ENCODE measurements at places on chromosomes 2 and 18. TPM values are rescaled to one million over a fixed set of nuclear protein-coding genes. Genes with fewer than 3 reads are reported as not detected.

Gene KLHL41
- 134 TPM for total RNA-seq

Gene ALS2
- total RNA-seq: 44.0 TPM

Gene SERPINB11
- total RNA-seq: not detected

Gene SLC16A14
- 2.9 TPM for total RNA-seq

Gene PLGLB1
- total RNA-seq: 1.2 TPM

Gene STEAP3
- total RNA-seq: 7.1 TPM

Gene REEP1
- total RNA-seq: 26.4 TPM

GRCh38 chr2:105861200-105861599 is 116.5 kb downstream of the NCK2 start:
- H3K4me1 ChIP-seq: no peaks in the 10 kb centered on the region
- H3K27ac ChIP-seq: no peak overlapping the region
- H3K36me3 ChIP-seq: peaks cover 2% of the 10 kb centered on the region
- H3K27me3 ChIP-seq: no peaks in the 10 kb centered on the region
- no peak for DNase-seq

DNA sequence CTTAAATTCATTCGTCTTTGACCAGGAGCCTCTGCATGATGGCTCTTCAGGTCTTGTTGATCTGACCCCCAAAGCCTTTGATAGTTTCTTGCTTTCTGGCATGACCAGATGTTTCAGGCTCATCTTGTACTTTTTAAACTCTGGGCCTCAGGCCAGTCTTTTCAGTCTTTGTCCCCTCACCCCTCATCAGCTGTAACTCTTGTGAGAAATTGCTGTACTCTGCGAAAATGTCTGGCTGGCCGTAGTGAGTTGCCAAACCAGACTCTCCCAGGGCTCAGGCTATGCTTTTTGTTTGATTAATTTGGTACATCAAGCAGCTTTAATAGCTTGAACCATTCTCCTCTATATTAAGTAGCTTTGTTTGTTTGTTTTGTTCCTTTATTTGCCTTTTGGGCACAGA is 75.9 kb downstream of the BABAM2 start:
- H3K27me3 ChIP-seq: no peaks in the 10 kb centered on the region
- no peak overlapping the region for H3K4me3 ChIP-seq

- no peaks in the 10 kb centered on the region for H3K4me1 ChIP-seq
- no peaks in the 10 kb centered on the region for H3K27me3 ChIP-seq
- H3K4me3 ChIP-seq: no peak overlapping the region
- no peak for DNase-seq
- H3K36me3 ChIP-seq: peaks cover 15% of the 10 kb centered on the region
- no peak overlapping the region for H3K27ac ChIP-seq
Measured at GRCh38 chr2:172062402-172063004, 22.8 kb upstream of the DLX1 start.

GRCh38 chr2:58494071-58494501 is 253.0 kb upstream of the FANCL start:
- H3K4me3 ChIP-seq: no peak overlapping the region
- no peaks in the 10 kb centered on the region for H3K36me3 ChIP-seq
- no peak for DNase-seq

DNA sequence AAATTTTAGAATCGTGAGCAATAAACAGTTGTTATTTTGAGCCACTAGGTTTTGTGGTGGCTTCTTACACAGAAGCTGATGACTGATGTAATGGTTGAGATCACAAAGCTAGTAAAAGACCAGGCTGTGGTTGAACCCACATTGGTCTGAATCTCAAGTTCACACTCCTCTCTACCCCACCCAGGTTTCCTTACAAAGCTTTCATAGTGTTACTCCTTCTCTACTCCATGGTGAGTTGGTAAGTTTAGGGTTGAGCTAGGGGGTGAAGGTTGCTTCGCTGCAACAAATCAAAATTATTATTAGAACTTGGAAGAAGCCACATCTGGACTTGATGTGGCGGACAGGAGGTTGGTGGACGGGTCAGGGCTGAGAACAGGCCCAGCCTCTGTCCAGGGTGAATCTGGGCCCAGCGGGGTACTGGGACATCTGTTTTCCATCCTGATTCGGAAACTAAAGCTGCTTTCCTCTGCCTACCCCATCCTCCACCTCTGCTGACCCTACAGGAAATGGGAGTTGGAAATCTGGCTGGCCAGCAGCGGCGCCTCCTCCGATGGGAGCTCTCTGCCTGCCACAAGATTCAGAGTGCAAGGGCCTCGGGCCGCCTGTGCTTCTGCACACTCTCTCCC is 86.3 kb downstream of the ZFP36L2 start:
- peak overlapping the region; percentile 85 for H3K27ac ChIP-seq
- no peaks in the 10 kb centered on the region for H3K27me3 ChIP-seq
- H3K36me3 ChIP-seq: no peaks in the 10 kb centered on the region
- H3K4me3 ChIP-seq: no peak overlapping the region

DNA sequence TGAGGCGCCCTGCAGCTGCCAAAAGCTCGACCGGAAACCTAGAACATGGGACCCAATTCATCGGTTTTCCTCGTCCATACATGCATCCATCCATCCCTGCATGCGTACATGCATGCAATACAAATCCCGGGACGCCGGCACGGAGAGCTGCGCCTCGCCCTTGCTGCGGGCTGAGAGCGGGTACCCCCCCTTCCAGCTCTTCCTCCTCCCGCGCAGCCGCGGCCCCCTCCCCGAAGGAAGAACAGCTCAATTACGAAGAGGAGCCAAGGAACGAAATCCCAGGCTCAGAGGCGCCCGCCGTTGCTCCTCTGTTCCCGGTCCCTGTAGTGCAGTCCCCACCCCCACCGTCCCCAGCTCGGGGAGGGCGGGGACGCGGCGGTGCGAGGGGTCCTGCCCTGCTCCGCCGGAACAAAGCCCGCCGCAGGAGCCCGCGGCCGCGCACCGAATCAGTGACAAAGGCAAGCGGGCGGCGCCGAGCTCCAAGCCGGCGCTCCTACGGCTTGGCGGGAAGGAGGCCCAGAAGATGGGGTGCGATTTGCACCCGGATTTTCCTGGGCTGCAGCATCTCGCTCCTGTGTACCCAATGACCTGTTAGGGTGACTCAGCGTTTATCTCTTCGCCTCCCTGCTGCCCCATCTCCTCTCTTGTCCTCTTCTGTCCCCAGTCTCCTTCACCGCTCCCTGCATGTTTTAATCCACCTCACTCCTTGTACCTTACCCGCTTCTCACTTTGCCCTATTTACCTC is 8.9 kb upstream of the POU3F3 start:
- H3K27ac ChIP-seq: no peak overlapping the region
- H3K36me3 ChIP-seq: no peaks in the 10 kb centered on the region
- DNase-seq: no peak
- H3K27me3 ChIP-seq: peaks cover 98% of the 10 kb centered on the region

DNA sequence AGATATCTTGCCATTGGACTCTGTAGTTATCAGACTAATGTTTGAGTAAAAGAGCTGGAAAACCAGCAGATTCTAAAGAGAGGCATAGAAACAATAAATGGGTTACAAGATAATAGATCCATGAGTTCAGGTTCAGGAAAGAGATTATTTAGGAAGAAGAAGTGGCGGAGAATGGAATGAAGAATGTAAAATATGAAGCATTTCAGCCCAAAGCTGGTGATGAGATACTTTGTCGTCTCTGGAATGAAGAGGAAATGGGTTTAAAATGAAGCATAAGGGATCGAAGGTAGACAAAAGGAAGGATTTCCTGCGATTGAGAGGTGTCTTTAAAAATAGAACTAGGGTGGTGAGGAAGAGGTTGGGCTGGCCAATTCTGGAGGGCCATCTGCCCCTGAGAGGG is 36.6 kb downstream of the BCL11A start:
- DNase-seq: no peak
- H3K36me3 ChIP-seq: no peaks in the 10 kb centered on the region
- H3K4me1 ChIP-seq: peaks cover 26% of the 10 kb centered on the region

- no peaks in the 10 kb centered on the region for H3K4me1 ChIP-seq
- no peak for DNase-seq
- no peaks in the 10 kb centered on the region for H3K27me3 ChIP-seq
- H3K36me3 ChIP-seq: no peaks in the 10 kb centered on the region
- no peak overlapping the region for H3K4me3 ChIP-seq
Measured at GRCh38 chr2:50922506-50922905, 109.4 kb downstream of the NRXN1 start.

DNA sequence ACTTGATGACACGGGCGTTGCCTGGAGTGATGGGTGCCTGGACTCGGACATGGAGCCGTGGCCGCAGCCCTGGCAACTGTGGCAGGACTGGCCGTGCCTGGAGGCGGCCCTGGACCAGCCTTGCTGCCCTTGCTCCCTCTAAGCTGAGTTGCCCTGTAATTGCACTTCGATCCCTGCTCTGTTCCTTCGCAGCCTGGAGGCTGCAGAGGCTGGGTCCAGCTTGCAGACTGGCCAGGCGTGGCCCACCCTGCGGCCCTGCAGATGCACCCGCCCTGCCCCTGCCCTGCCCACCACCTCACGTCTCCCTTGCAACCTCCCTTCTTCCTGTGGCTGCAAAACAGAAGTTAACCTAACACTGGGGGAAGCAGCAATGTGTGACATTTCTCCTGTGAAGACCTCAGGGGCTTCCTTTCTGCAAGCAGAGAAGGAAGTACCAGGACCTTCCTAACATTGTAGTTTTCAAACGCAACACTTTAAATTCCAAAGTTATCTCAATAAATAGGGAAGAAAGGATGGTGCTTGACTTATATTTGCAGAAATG is 174.6 kb upstream of the TPO start:
- H3K4me3 ChIP-seq: no peak overlapping the region
- no peak overlapping the region for H3K27ac ChIP-seq
- DNase-seq: no peak
- no peaks in the 10 kb centered on the region for H3K4me1 ChIP-seq
- H3K36me3 ChIP-seq: no peaks in the 10 kb centered on the region

- H3K4me1 ChIP-seq: peaks cover 49% of the 10 kb centered on the region
- H3K4me3 ChIP-seq: no peak overlapping the region
- H3K27ac ChIP-seq: no peak overlapping the region
- H3K27me3 ChIP-seq: no peaks in the 10 kb centered on the region
Measured at GRCh38 chr2:36461039-36461681, 105.6 kb downstream of the CRIM1 start.

GRCh38 chr2:12207491-12207890 is 461.1 kb downstream of the LPIN1 start:
- no peak overlapping the region for H3K27ac ChIP-seq
- H3K27me3 ChIP-seq: no peaks in the 10 kb centered on the region
- no peak for DNase-seq
- peaks cover 10% of the 10 kb centered on the region for H3K4me1 ChIP-seq

DNA sequence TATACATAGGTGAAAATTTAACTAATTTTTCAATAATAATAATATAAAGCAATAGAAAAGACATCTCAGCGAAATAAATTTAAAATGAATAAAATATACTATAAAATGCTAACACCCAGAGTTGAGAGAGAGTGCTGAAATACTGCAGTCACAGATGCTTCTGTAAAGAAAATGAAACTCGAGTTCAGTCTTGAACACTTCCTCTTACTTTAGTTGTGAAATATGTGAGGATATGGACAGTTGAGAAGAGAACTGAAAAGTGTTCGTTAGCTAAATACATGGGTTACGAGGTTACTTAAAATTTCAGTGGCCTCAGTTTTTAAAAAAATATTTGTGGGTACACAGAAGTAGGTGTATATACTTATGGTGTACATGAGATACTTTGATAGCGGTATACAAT is 106.8 kb downstream of the DNAH7 start:
- H3K4me1 ChIP-seq: no peaks in the 10 kb centered on the region
- no peaks in the 10 kb centered on the region for H3K27me3 ChIP-seq
- no peak for DNase-seq
- H3K4me3 ChIP-seq: no peak overlapping the region
- H3K27ac ChIP-seq: no peak overlapping the region

GRCh38 chr2:60336442-60337141 is 216.9 kb downstream of the BCL11A start:
- H3K4me1 ChIP-seq: no peaks in the 10 kb centered on the region
- no peak for DNase-seq
- H3K27me3 ChIP-seq: no peaks in the 10 kb centered on the region
- no peak overlapping the region for H3K27ac ChIP-seq
- no peaks in the 10 kb centered on the region for H3K36me3 ChIP-seq

DNA sequence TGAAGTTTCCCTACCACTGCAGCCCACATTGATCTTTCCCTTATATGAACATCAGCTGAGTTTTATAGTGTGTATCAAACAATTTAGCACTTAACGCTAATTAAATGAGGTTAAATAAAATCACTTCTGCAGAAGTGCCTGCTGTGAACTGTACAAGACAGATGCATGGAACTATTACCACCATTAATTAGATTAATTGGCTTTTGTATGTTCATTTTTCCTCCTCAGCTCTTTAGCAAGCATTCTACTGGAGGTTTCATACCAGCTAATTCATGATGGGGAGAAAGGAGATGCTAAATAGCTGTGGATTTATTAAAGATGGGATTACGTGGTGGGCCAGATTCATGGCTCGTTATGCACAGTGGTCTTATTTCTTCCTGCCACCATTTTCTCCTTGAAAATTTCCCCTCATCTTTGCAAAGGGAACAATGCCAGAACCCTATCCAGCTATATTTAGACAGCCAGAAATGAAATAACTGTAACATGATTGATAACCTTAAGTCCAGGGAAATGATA is 96.7 kb downstream of the CNTNAP5 start:
- no peak overlapping the region for H3K27ac ChIP-seq
- H3K27me3 ChIP-seq: peaks cover 8% of the 10 kb centered on the region
- no peaks in the 10 kb centered on the region for H3K4me1 ChIP-seq
- DNase-seq: no peak
- no peak overlapping the region for H3K4me3 ChIP-seq
- no peaks in the 10 kb centered on the region for H3K36me3 ChIP-seq

- H3K4me1 ChIP-seq: peaks cover 2% of the 10 kb centered on the region
- no peaks in the 10 kb centered on the region for H3K27me3 ChIP-seq
- H3K36me3 ChIP-seq: no peaks in the 10 kb centered on the region
- H3K27ac ChIP-seq: no peak overlapping the region
- no peak for DNase-seq
Measured at GRCh38 chr2:133682347-133682746, 114.1 kb upstream of the NCKAP5 start.

DNA sequence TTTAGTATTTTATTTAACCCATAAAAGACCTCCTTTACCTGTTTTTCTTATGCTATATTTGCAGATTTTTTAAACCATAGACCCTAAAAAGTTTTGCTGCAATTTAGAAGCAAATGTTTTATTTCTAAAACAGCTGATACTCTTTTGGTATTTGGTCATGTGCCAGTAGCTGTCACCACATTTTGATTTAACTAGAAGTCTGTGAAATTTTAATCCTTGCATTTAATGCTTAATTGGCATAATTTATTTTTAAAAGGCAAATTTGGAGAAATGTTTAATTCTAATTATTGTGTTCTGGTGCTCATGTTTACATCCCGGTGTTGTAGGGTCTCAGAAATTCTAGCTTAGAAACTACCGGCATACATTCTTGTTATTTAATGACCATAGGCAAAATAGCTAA is 111.8 kb downstream of the TTC27 start:
- H3K4me3 ChIP-seq: no peak overlapping the region
- peaks cover 27% of the 10 kb centered on the region for H3K36me3 ChIP-seq
- H3K4me1 ChIP-seq: peaks cover 24% of the 10 kb centered on the region

DNA sequence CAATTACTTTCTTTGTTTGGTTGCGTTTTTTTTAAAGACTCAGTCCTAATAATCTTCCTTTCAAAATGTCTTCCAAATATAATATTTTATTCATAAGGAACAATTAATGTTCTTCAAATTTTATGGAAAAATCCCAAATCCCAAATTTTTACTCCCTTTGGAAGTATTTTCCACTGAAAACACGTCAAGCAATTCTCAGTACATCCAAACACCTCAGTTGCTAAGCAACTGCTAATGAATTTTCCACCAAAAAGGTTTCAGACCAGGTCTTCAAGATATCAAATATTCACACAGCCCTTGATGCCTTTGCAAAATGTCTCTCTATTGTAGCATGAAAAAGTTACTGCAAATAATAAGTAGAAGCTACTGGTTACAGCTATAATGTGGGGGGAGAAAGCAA is 140.1 kb downstream of the DSEL start:
- no peaks in the 10 kb centered on the region for H3K27me3 ChIP-seq
- no peaks in the 10 kb centered on the region for H3K36me3 ChIP-seq
- no peaks in the 10 kb centered on the region for H3K4me1 ChIP-seq
- no peak overlapping the region for H3K27ac ChIP-seq
- DNase-seq: no peak
